ENCODE measurements at places on chromosomes 3 and 15.

DNA sequence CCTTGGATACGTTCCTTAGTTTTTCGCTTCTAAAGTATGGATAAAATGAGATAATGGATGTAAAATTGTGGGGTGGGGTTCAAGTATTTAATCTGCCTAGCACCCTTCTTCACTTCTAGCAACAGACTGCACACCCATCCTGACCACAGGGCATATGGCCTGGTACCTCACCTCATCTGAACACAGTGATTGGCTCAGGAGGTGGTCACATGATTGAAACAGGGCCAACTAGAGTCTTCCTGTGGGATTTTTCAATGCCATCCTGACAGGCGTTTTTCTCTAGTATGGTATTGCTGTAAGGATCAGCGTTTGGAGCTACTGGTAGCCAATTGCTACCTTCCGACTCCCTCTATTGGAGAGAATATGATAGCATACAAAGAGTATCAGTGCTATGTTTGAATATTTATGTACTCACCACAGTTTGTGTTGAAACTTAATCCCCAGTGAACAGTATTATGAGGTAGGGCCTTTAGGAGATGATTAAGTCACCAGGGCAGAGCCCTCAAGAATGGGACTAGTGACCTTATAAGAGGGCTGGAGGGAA lies 172.2 kb downstream of the PPM1L start:
- H3K4me3 ChIP-seq: no peak overlapping the region
- DNase-seq: no peak
- H3K27me3 ChIP-seq: no peaks in the 10 kb centered on the region

GRCh38 chr15:50909010-50909317 lies 481 bp downstream of the AP4E1 start:
- H3K36me3 ChIP-seq: peaks cover 10% of the 10 kb centered on the region
- H3K27ac ChIP-seq: peak overlapping the region; percentile 100
- no peak for DNase-seq
- H3K4me3 ChIP-seq: peak overlapping the region; percentile 89

GRCh38 chr3:196603683-196604082 lies 35.2 kb downstream of the FBXO45 start:
- no peak overlapping the region for H3K4me3 ChIP-seq
- no peak for DNase-seq
- H3K27me3 ChIP-seq: no peaks in the 10 kb centered on the region
- H3K4me1 ChIP-seq: no peaks in the 10 kb centered on the region
- no peaks in the 10 kb centered on the region for H3K36me3 ChIP-seq

GRCh38 chr15:41919954-41920538 lies 26.2 kb upstream of the SPTBN5 start:
- no peaks in the 10 kb centered on the region for H3K4me1 ChIP-seq
- no peak for DNase-seq
- peaks cover 38% of the 10 kb centered on the region for H3K36me3 ChIP-seq
- H3K27ac ChIP-seq: no peak overlapping the region

- H3K4me3 ChIP-seq: no peak overlapping the region
- H3K4me1 ChIP-seq: no peaks in the 10 kb centered on the region
- H3K27ac ChIP-seq: no peak overlapping the region
- H3K27me3 ChIP-seq: no peaks in the 10 kb centered on the region
- no peak for DNase-seq
Measured at GRCh38 chr3:39064646-39065045, 12.8 kb downstream of the WDR48 start.

DNA sequence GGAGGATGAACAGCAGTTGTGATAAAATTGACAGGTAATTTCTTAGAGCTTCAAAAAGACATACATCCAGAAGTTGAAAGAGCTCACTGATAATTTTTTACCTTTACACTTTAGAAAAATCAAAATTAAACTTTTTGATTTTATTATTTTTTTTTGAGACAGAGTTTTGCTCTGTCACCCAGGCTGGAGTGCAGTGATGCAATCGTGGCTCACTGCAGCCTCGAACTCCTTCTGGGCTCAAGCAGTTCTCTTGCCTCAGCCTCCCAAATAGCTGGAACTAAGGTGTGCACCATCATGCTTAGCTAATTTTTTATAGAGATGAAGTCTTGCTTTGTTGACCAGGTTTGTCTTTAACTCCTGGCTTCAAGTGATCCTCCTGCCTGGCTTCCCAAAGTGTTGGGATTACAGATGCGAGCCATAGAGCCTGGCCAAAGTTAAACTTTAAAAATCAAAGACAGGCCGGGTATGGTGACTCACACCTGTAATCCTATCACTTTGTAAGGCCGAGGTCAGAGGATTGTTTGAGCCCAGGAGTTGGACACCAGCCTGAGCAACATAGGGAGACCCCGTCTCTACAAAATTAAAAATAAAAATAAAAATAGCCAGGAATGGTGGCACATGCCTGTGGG lies 21.7 kb downstream of the PLA2G4F start:
- no peak overlapping the region for H3K27ac ChIP-seq
- H3K4me1 ChIP-seq: no peaks in the 10 kb centered on the region
- no peaks in the 10 kb centered on the region for H3K36me3 ChIP-seq
- no peak overlapping the region for H3K4me3 ChIP-seq

- no peaks in the 10 kb centered on the region for H3K36me3 ChIP-seq
- peaks cover 11% of the 10 kb centered on the region for H3K4me1 ChIP-seq
- no peak overlapping the region for H3K4me3 ChIP-seq
Measured at GRCh38 chr15:34370643-34371042, 3.6 kb upstream of the LPCAT4 start.

- no peaks in the 10 kb centered on the region for H3K36me3 ChIP-seq
- H3K4me3 ChIP-seq: no peak overlapping the region
- no peaks in the 10 kb centered on the region for H3K4me1 ChIP-seq
- no peak for DNase-seq
- no peak overlapping the region for H3K27ac ChIP-seq
- H3K27me3 ChIP-seq: no peaks in the 10 kb centered on the region
Measured at GRCh38 chr15:98331676-98332075, 316.7 kb upstream of the IGF1R start.

Data from effector memory CD4-positive, alpha-beta T cell (primary cell).